ENCODE measurements at places on chromosomes 5 and 9.

DNA sequence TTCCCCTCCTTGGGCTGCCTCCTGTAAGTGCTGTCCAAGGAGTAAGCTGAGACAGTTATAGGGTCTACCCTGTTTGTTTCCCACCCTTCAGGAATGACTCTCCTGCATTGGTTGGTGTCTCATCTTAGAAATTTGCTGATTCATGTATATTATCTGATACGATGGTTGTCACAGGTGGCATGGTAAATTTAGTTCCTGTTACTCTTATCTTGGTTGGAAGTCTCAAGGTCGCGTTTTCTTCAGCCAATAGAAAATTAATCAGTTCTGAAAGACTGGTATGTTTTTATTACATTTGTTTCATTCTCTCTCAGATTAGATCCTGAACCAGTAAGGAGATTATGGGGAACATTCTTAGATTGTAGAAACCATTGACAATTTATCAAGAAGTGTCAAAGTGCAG is 42.7 kb downstream of the SCGB3A1 start:
- DNase-seq = no peak

- no peak for DNase-seq
These were observed 73.7 kb upstream of the PRDM9 start for GRCh38 chr5:23433534-23434315.

- DNase-seq = no peak
These were observed 45.0 kb upstream of the TDRD7 start for GRCh38 chr9:97366889-97367288.

DNA sequence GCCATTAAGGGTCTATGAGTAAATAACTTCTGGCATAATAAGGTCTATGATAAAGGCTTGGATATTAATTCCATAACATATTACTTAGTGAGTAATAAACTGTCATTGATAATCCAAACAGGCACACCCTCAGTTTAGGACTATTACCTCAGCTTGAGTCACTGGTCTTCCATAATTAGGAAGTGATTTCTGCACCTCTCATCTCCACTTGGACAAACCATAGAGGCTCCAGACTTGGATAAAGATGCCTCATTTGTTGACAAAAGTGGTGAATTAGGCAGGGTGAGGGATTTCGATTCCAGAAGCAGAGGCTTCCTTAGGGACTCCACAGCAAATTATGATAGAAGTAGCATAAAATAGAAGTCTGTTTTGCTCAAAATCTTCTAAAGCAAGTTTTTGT is 127.5 kb upstream of the MTAP start:
- no peak for DNase-seq

DNA sequence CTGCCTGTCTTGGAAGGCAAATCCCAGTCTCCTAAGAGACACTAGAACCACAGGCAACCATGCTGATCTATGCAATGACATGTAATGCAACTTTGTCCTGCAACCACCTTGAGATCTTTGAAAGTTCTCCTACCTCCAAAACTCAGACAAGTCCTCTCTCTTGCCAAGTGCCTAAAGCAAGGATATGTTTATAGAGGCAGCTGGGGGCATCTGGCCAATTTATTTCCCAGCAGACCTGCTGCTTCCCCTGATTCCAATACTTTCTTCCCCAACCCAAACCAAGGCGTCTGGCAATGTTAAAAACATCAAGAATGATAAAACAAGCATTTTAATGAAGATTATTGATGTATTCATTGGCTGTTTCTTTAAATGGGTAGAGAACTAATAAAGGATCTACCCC is 138.4 kb downstream of the DOCK8 start:
- no peak for DNase-seq

DNA sequence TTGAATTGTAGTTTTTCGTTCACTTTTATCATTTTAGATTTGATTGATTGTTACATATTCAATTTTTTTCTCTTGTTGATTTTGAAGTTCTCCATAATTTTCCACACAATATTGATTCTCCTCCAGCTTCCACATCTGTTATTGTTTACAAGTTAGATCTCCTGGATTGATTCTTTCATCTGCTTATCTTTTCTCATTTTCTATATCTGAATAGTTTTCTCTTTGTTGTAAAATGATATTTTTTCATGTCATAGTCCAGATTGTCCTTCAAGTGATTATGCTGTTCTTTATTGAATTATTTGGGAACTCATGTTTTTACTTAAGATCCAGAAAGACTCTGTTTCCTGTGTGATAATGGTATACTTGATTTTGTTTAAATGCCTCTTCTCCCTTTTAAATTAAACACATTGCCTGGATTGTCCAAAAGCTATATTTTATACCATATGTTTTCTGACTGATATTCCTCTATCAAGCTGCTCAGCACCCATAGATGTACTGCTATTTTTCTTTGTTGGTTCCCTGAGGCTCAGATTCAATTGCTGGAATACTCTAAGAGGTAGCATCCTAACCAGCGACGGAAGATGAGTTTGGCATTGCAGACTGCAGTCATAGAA is 206.6 kb upstream of the PRR16 start:
- DNase-seq = no peak

DNA sequence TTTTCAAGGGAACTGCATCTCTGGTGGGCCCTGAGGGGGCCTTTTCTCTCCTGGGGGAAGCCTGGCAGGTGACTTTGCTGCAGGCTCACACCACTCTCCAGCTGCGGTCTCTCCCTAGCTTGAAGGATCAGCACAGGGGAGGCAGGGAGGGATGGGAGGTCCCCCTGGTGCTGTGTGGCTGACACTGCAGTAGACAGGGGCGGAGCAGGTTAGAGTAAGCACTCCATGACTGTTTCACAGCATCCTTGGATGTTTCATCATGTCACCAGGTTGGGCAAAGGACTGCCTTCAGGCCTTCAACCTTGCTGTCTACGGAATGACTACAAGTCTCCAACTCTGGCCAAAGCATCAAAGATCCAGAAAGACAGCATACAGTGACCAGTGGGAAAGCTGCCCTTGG is 470.7 kb downstream of the CDK5RAP2 start:
- DNase-seq = no peak

- DNase-seq = no peak
These were observed 19.2 kb upstream of the ANKRD18A start for GRCh38 chr9:38639577-38639940.

DNA sequence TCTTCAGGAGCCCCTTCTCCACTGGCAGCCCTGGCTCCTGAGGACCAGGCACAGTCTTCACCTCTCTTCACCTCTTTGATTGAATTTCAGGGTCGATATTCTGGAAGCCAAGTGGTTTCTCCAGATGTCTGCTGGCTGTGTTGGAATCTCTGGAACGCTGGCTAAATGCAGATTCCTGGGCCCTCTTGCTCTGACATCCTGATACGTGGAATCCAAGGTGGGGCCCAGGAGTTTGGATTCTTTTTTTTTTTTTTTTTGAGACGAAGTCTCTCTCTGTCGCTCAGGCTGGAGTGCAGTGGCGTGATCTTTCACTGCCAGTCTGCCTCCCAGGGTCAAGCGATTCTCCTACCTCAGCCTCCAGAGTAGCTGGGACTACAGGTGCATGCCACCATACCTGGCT is 26.8 kb upstream of the IER5L start:
- DNase-seq = no peak

DNA sequence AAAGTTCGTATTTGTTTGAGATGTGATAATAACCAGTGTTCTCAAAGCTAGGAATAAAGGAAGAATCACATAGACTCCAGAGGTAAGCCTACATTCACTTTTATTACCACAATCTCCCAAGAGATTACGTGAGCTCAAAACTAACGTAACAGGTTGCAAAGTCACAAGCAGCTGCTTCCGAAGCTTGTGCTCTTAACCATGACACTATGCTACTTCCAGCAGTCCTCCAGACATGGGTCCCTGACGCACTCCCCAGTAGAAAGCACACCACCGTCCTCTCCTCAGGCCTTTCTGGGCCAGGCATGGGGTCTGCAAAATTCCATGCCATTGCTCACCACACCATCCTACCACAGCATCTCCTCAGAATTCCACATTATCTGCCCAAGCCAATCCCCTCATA is 84.6 kb downstream of the PAX5 start:
- no peak for DNase-seq

DNA sequence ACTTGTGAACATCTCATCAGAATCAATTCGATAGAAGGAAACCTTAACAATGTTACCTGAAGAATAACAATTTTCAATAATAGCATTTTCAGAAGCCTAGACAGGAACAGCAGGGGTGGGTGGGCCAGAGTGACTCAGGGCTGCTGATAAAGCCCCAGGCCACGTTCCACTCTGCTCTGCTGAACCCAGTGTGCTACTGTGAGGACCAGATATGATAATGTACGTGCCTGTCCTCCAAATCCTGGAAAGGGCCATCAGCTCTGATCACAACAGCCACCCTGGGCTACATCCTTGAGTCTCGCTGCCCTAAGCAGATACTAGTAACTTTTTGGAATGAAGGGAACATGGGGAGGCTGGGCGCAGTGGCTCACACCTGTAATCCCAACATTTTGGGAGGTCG is 91.3 kb downstream of the PRRT1B start:
- no peak for DNase-seq

DNA sequence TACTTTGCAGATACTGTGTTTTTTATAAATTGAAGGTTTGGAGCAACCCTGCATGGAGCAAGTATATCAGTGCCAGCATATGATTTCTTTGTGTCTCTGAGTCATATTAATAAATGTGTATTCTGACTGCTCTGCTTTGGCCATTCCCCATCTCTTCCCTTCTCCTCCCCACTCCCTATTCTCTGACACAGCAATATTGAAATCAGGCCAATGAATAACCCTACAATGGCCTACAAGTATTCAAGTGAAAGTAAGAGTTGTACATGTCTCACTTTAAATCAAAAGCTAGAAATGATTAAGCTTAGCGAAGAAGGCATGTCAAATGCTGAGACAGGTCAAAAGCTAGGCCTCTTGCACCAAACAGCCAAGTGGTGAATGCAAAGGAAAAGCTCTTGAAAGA is 82.2 kb upstream of the TLX3 start:
- DNase-seq = no peak

GRCh38 chr9:18404434-18405029 is 69.4 kb upstream of the ADAMTSL1 start:
- no peak for DNase-seq

DNA sequence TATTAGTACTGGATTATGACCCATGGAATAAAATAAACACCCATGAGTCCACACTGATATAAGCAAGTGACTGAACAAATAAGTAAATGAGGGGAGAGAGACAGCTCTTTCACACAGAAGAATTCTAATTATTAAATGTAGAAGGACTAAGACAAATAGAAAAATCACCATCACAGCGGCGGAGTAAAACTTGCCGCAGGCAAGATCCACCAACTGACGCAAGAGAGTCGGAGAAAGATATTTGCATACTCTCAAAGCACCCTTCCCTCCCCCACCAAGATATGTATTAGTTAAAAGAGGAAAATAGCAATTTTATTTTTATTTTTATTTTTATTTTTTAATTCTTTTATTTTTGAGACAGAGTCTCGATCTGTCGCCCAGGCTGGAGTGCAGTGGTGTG is 14.6 kb upstream of the N4BP3 start:
- DNase-seq = no peak

- peak; percentile 43 for DNase-seq
These were observed 802 bp downstream of the SPIN1 start for GRCh38 chr9:88388886-88389605.

DNA sequence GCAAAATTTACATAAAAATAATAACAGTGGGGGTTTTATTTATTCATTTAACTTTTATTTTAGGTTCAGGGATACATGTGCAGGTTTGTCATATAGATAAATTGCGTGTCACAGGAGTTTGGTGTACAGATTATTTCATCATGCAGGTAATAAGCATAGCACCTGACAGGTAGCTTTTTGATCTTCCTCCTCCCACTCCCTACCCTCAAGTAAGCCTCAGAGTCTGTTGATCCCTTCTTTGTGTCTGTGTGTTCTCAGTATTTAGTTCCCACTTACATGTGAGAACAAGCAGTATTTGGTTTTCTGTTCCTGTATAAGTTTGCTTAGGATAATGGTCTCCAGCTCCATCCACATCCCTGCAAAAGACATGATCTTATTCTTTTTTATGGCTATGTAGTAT is 240.3 kb downstream of the KIAA0825 start:
- no peak for DNase-seq

DNA sequence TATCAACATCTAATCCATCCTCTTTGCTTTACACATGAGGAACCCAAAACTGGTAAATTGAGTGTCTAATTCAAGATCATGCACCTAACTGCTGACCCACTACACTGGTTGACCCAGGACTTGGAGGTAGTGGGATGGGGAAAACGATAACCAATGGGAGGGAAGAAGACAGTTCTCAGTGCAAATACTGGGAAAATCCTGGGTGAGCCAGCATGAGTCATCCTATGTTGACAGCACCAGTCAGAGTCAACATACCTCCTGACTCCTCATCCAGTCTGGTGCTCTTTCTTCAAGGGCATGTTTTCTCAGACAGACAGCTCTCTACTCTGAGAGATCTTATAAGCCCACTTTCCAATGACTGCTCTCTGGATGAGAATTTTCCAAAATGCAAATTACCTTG is 232.8 kb upstream of the PTGER4 start:
- DNase-seq = peak; percentile 64

DNA sequence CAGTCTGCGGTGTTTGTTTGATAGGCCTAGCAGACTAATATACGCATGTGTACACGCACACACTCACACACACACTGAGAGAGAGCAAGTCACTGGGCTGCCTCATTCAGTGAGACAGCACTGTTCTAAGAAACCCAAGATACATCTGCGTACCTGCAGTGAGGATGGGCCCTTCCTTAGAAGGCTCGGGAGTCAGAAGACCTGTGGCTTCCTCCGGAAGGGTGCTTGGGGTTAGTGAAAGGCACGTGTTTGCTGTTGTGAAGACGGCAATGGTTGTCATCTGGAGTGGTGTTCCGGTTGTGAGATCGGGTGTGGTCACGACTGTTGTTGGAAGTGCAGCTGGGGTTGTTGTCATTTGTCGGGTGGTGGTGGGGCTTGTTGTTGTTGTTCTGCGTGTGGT is 11.7 kb downstream of the TIMD4 start:
- no peak for DNase-seq

DNA sequence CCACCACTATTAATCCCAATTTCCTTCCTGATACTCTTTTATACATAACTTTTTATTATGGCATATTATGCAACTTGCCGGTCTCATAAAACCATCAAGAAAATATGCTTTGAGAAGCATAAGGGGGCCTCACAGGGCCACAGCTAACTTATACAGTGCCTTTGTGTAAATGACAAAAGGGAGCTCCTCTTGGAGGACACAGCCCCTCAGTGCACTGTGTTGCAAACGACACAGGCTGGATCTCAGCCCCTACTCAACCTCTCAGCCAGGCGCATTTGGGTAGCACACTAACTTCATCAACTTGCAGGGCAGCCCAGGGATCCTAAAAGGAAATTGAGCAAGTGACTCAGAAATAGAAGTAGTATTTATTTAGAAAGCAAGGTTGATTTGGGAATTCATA is 35.4 kb downstream of the RIGI start:
- DNase-seq = no peak

GRCh38 chr5:95672641-95673040 is 10.2 kb downstream of the SPATA9 start:
- DNase-seq = no peak

Data from amniotic stem cell (primary cell).